ENCODE measurements at places on chromosomes 2 and 18.

- peak; percentile 18 for DNase-seq
Measured at GRCh38 chr2:205689820-205690219, 7.5 kb downstream of the NRP2 start.

DNA sequence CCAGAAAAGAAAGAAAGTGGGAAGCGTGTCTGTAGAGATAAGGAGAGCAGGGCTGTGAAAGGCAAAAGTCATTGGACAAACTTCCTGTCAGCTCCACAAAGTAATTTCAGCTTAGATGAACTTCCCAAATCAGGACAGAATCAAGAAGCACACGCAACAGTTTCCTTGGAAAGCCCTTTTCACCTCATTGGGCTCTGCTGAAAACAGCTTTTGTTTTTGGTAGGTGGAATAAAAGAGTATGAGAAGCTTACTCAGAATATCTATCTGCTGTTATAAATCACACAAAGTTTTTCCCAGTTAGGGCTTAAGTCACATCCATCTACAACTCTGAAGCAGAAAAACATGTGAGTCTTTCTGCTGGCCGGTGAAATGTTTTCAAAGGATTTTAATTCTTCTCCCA lies 42.4 kb upstream of the EFEMP1 start:
- no peak for DNase-seq

GRCh38 chr2:226953826-226954225 lies 118.0 kb downstream of the RHBDD1 start:
- no peak for DNase-seq

DNA sequence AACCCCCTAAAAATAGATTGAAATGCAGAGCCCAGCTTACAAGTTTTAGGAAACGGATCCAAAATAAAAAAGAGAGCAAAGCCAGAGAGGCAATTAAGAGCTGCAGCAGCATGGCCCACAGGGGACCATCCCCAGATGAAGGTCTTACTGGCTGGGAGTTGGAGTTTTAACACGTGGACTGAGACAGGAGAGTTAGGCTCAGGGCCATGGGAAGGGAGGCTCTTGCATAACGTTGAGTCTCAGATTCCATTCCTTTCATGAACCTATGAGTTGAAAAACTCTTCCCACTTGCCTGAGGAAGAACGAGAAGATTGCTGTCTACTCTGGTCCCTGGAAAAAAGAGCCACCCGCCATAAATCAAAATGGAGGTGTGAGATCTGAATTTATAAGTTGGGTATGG lies 101.8 kb upstream of the NDUFV2 start:
- DNase-seq, result no peak

- DNase-seq, result no peak
Measured at GRCh38 chr2:97713296-97714083, at the start of gene ZAP70. Gene ZAP70 (plus strand): TSS chr2:97713576. CDS start chr2:97724037, 10,461 bp downstream.

DNA sequence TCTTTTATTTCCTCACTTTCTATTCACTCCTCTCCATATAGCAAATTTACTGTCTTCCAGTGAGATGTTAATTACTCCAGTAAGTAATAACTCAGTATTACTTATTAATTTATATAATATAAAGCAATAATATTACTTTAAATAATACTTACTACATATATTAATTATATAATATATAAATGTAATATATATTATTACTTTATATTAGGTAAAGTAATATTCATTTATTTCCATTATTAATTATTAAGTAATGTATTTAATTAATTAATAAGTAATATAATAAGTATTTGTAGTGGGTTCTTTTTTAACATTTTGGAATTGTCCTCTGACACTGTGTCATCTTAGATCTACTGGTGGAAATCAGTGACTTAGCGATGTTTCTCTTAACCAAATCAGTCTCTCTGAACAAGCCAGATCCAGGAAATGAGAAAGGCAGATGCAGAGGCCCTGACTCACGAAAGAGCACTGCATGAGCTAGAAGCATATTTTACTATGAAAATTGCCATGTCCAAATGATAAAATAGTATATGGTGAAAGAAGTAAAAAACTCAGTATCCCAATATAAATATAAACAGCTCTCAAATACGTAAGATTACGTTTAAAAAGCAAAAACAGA lies 115.9 kb downstream of the DSEL start:
- DNase-seq, result no peak

DNA sequence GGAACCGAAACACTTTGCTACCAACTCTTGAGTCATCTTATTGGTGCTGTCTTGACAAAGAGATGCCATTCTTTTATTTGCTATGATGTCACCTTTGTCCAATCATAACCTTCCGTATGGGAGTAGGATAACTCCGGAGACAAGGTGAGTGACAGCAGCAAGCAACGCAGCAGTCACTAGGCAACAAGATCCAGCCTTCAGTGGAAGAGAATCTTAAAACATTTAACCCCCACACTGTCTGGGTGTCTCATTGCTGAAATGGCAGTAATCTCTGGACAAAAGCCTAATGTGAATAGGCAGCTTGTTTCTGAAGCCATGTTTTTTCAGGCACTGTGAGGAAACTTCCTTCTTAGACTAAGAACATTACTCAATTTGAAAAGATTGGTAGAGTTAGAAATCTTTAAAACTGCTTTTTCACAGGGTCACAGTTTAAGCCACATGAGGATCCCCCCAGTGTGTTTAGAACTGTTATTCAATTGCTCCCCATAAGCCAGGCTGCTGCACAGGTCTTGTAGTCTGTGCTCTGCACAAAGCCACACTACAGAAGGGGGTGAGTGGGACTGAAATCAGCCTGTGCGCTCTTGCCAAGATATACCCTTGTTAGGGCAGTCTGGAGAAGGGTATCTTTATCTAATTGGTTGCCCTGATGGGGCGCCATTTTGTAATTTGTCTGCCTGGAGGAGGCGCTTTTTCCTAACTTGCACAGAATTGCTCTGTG lies 131.5 kb upstream of the STON1 start:
- DNase-seq, result no peak

DNA sequence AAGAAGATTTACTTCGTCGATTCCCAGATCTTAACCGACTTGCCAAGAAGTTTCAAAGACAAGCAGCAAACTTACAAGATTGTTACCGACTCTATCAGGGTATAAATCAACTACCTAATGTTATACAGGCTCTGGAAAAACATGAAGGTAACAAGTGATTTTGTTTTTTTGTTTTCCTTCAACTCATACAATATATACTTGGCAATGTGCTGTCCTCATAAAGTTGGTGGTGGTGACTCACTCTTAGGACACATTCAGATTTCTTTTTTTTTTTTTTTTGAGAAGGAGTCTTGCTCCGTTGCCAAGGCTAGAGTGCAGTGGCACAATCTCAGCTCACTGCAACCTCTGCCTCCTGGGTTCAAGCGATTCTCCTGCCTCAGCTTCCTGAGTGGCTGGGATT lies 26.8 kb downstream of the MSH2 start:
- no peak for DNase-seq

- DNase-seq, result no peak
Measured at GRCh38 chr2:100113990-100114433, 28.4 kb downstream of the AFF3 start.

- no peak for DNase-seq
Measured at GRCh38 chr2:207807516-207807915, 37.8 kb upstream of the FZD5 start.

DNA sequence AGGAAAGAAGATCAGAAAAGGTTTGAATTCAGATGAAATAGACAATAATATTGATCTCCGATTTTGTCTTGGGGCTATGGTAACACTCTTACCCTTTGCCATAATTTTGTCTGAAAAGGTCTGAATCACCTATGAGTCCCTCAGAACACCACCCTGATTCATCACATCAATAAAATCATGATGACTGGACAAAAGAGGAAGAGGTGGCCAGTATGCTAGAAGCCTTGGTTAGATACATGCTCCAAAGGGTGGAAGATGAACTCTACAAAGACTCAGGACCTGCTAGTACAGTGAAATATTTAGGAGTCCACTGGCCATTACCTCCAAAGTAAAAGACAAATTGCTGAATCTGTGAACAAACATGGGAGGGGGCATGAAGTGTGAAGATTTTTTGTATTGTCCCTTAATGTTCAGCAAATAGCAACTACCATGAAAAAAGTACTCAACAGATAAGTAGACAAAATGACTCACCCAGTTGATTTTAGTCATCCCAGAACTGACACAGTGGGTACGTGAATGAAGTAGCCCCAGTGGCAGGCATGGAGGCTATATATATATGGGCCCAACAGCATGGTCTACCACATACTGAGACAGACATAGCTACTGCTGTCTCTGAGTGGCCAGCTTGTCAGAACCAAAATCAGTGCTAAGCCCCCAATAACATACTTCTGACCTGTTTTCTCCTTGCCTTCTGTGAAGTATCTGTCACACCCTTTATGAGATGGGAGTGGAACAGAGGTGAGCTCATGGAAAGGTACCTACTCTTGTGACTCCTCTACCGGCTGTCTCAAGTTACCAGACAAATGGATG lies 36.5 kb upstream of the GLS start:
- no peak for DNase-seq

- DNase-seq, result no peak
Measured at GRCh38 chr2:240918258-240919091, 12.3 kb downstream of the CROCC2 start.

DNA sequence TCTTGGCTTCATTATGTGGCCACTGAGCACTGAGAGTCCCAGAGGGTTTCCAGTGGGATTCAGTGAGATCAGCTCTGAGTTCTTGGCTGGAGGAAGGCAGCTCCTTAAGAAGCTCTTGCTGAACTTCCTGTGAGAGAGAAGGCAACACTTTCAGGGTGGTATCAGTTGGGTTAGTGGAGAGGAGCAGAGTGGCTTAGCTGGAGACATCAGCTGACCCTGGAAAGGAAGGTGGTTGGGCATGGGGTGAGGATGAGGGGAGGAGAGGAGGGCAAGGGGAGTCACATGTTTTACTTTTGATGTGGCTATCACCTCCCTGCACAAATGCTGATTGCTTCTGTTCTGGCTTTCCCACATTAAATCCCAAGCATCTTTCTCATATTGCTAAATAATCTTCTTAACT lies 95.1 kb downstream of the ACOXL start:
- DNase-seq, result no peak

DNA sequence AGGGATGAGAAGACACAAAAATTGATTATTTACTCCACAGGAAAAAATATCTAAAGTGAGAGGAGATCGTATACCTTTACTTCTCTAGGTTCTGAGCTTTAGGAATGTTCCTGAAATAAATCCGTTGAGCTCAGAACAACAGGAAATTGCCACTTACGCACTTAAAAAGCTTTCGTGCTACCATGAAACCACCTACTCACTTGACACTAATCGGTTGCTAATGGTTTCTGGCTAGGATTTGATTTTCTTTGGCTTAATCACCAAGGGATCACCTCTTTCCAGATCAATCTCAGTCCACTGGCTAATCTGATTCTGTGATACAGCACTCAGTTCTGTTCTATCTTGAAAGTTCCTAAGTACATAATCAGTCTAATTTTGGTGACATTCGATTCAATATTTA lies 419.6 kb downstream of the DLGAP1 start:
- no peak for DNase-seq

GRCh38 chr2:227973241-227973640 lies 101.8 kb downstream of the DAW1 start:
- DNase-seq, result no peak

GRCh38 chr2:4354678-4355077 lies 651.3 kb downstream of the DCDC2C start:
- DNase-seq, result no peak

- DNase-seq, result no peak
Measured at GRCh38 chr18:23380001-23380550, 73.0 kb upstream of the RIOK3 start.

- DNase-seq, result peak; percentile 39
Measured at GRCh38 chr2:78263571-78263970, 741.4 kb upstream of the LRRTM4 start.

GRCh38 chr18:53991805-53992204 lies 232.7 kb downstream of the MBD2 start:
- DNase-seq, result no peak
